ENCODE measurements at places on chromosomes 7 and 10. TPM values are rescaled to one million over a fixed set of nuclear protein-coding genes. Genes with fewer than 3 reads are reported as not detected.

The CNNM1 gene
- total RNA-seq: 0.23 TPM

The RBP3 gene
- total RNA-seq: not detected

- H3K4me1 ChIP-seq: no peaks in the 10 kb centered on the region
- H3K4me3 ChIP-seq: no peak overlapping the region
- H3K27me3 ChIP-seq: no peaks in the 10 kb centered on the region
- no peak overlapping the region for H3K27ac ChIP-seq
- no peak for DNase-seq
Measured at GRCh38 chr10:18409599-18410397, 241.6 kb downstream of the NSUN6 start.

The FAM180A gene
- total RNA-seq: 2.1 TPM

The ITPRID1 gene
- total RNA-seq: 0.51 TPM

The AFAP1L2 gene
- total RNA-seq: 6.1 TPM

The CNPY1 gene
- total RNA-seq: not detected

- H3K4me3 ChIP-seq: no peak overlapping the region
- DNase-seq: no peak
- no peaks in the 10 kb centered on the region for H3K36me3 ChIP-seq
- no peak overlapping the region for H3K27ac ChIP-seq
- H3K27me3 ChIP-seq: no peaks in the 10 kb centered on the region
Measured at GRCh38 chr7:4668510-4668847, 13.6 kb upstream of the FOXK1 start.

The SAP25 gene
- total RNA-seq: 1.9 TPM

GRCh38 chr7:2166625-2167280, 66.0 kb downstream of the MAD1L1 start:
- peaks cover 2% of the 10 kb centered on the region for H3K27me3 ChIP-seq
- no peak for DNase-seq
- peaks cover 9% of the 10 kb centered on the region for H3K36me3 ChIP-seq
- peak overlapping the region; percentile 26 for H3K27ac ChIP-seq
- H3K4me1 ChIP-seq: no peaks in the 10 kb centered on the region
- no peak overlapping the region for H3K4me3 ChIP-seq

DNA sequence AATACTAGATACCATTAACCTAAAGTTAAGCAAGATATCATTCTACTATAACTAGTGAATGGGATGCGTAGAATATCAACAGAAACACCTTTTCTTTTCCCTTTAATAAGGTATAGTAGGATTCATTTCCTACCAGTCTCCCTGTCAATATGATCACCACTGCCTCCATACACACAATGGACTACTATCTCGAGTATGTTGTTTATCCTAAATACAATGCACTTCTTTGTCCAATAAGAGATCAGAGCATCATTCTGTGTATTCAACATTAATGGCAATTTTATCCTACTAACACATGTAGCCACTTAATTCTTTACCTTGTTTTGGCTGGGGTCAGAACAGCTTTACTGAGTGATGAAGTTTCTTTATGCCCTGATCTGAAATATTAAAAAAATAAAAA, 276.3 kb downstream of the TFEC start:
- H3K27ac ChIP-seq: no peak overlapping the region
- no peaks in the 10 kb centered on the region for H3K36me3 ChIP-seq
- no peaks in the 10 kb centered on the region for H3K4me1 ChIP-seq
- no peak overlapping the region for H3K4me3 ChIP-seq
- H3K27me3 ChIP-seq: no peaks in the 10 kb centered on the region
- DNase-seq: no peak

GRCh38 chr7:69208848-69209247, 389.4 kb upstream of the AUTS2 start:
- H3K27me3 ChIP-seq: peaks cover 3% of the 10 kb centered on the region
- no peak overlapping the region for H3K4me3 ChIP-seq
- DNase-seq: no peak

The CRTAC1 gene
- 82.4 TPM for total RNA-seq

DNA sequence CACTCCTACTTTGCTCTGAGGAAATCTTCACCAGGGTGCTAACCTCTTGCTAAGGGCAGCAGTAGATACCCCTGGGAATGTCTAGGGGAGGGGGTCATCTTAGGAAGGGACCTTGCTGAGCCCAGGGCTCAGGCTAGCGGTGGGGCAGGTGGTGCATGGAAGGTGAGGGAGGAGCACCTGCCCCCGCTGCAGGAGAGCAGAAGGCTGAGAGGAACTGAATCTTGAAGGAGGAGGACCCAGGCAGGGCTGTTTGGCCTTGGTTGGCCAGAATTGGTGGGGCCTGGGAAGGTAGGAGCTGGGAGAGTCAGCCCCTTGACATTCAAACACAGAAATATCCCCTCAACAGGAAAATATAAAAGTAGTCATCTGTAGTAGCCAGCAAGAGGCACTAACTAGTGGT, 7.0 kb downstream of the CALHM3 start:
- no peaks in the 10 kb centered on the region for H3K27me3 ChIP-seq
- peak overlapping the region; percentile 52 for H3K27ac ChIP-seq
- DNase-seq: no peak
- no peaks in the 10 kb centered on the region for H3K36me3 ChIP-seq

DNA sequence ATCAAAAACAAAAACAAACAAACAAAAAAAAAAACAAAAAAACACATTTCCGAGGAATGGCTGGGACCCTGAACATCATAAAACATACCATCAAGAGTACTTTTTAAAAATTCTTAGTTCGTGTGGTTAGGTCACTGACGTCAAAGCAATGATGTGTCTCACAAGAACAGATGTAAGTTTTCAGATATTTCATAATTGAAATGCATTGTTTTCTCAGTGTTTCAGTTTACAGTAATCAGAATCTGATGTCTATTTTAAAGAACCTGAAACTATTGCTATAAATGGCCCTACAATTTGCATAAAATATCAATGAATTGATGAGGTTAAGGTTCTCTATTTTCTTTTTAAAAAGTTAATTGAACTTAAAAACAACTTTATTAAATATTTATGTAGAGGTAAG, 103.7 kb upstream of the HGF start:
- no peaks in the 10 kb centered on the region for H3K4me1 ChIP-seq
- peak; percentile 54 for DNase-seq
- no peak overlapping the region for H3K4me3 ChIP-seq
- no peaks in the 10 kb centered on the region for H3K27me3 ChIP-seq

All from lung (tissue), 17 donors.